ENCODE measurements at places on chromosomes 11 and 22.

- DNase-seq, result no peak
These were observed 111.7 kb downstream of the ADAMTS15 start for GRCh38 chr11:130560000-130560780.

- DNase-seq, result no peak
These were observed 22.3 kb upstream of the TMEM191C start for GRCh38 chr22:21444701-21445436.

- no peak for DNase-seq
These were observed 121.8 kb upstream of the POU2AF2 start for GRCh38 chr11:111123463-111124398.

DNA sequence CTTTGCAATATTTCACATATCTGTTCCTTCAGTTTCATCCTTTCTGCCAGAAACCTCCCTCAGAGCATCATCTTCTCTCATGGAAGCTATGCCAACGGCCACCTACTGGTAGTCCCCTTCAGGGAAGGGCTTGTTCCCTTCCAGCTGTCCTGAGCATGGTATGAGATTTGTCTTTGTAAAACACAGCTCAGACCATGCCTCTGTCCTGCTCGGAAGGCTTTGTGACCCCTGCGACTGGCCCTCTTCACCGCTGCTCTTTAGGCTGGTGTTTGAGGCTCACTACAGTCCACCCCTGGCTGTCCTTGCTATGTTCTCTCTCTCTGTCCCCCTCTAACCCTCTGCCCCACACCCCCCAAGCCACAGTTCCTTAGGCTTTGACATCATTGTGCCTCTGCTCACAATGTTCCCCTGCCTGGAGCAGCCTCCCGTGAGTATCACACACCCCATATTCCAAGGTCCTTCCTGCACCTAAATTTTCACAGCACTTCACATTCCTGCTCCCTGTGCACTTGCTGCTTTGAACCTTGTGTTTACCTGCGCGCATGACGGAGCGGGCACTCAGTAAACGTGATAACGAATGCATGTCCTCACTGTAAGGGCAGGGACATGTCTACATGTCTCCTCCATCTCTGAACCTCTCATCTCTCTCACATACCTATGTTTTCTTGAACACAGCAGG, 24.0 kb upstream of the ACER3 start:
- DNase-seq, result no peak

GRCh38 chr11:66373265-66373664, 1.7 kb upstream of the SLC29A2 start:
- DNase-seq, result no peak

- no peak for DNase-seq
These were observed 613.8 kb downstream of the BRD1 start for GRCh38 chr22:49213731-49214352.

- no peak for DNase-seq
These were observed 7.8 kb upstream of the DUSP18 start for GRCh38 chr22:30675436-30675835.

DNA sequence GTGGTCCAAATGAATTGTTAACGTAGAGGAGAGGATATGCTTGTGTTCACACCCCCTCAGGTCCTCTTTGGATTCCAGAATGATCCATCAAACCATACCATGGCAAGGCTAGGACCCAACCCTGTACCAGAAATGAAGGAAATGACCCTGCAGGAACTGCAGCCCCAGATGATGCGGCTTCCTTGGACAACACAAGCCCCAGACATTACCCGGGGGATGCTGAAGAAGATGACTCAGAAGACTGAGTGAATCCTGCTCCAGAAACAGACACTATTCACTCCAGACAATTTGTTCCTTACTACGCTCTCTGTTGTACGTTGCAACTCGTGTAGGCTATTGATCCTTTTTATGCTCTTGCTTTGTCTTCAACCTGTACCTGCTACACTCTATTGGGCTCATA, 15.2 kb upstream of the MTMR2 start:
- no peak for DNase-seq

- DNase-seq, result no peak
These were observed 1.7 kb downstream of the STX3 start for GRCh38 chr11:59756845-59757244.

DNA sequence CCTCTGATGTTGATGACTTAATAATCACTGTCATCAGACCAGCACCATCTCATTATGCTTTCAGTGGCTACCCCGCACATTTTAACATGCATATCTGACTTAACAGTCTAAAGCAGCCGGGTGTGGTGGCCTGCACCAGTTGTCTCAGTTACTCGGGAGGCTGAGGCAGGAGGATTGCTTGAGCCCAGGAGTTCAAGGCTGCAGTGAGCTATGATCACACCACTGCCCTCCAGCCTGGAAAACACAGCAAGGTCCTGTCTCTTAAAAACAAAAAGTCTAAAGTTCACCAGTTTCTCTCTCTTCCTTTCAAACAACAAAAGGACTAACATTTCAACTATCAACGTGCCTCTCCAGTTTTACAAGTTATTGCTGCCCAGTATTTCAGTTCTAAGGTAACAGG, 55.3 kb upstream of the GAB2 start:
- no peak for DNase-seq

DNA sequence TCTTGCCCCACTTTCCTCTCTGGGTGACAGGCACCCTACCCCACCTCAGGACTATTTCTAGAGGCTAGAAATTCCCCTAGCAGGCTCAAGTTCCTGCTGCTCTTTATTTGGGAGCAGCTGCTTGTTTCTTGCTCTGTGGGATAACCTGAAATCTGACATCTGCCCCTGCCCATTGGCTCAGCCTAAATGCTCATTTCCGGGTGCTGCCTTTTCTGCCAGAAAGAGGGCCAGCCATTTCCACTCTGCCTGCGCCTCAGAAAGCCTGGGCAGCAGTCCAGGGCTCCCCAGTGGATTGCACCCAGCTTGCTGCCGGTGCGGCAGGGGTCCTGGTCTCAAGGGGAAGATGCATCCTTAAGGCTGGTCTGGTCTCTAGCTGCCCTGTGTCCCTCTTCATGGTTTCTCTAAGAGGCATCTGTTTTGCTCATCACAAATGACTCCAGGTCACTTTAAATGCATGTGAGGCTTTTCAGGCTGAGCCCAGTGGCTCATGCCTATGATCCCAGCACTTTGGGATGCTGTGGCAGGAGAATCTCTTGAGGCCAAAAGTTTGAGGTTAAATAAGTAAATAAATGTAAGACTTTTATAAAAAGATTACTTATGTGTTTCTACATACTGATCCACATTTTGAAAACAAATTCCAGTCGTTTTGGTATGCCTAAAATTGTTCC, 10.3 kb upstream of the PNPLA5 start:
- DNase-seq, result no peak

GRCh38 chr22:23544852-23545251, 35.2 kb downstream of the IGLL1 start:
- no peak for DNase-seq

DNA sequence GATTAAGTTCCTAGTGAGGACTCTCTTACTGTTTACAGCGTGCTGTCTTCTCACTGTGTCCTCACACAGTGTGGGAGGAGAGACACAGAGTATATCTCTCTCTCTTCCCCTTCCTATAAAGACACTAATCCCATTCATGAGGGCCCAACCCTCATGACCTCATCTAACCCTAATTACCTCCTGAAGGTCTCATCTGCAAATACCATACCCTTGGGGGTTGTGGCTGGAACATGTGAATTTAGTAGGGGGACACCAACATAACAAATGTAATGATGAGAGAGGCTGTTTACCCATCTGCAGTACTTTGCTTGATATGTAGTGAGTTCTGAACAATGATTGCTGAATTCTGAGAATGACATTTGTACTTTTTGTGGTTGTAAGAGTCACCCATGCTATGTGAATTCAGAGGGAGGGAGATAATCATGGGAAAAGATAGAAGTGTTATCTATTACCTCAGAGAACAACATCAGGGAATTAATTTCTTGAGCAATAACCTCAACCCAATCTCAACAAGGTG, 4.9 kb upstream of the OR52W1 start:
- no peak for DNase-seq

DNA sequence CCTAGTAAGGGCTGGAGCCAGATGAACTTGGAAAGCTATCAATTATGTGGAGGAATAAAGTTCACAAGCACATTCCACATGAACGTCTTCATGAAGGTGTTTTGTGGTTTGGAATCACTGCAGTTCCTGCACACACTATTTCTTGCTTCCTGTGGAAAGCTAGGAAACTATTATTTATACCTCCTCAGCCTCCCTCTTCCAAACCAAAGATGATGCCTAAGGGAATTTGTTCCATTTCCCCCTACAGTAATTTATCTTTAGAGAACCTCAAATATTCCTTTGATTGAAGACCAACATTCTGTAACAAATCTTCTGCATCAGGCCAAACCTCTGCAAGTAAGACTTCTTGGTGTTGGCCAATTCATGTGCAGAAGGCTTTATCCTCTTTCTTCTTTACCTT, 115.8 kb upstream of the ARHGAP20 start:
- no peak for DNase-seq

DNA sequence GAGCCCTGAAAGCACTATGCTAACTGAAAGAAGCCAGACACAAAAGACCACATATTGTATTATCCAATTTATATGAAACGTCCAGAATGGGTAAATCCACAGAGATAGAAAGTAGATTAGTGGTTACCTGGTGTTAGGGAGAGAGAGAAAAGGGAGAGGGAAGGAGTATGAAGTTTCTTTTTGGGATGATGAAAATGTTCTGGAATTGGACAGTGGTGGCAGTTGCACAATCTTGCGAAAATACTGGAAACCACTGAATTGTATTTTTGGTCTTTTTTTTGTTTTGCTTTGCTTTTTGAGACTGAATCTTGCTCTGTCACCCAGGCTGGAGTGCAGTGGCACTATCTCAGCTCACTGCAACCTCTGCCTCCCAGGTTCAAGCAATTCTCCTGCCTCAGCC, 63.5 kb downstream of the MRTFA start:
- no peak for DNase-seq

GRCh38 chr11:5390210-5390609, 6.6 kb downstream of the OR51M1 start:
- no peak for DNase-seq

DNA sequence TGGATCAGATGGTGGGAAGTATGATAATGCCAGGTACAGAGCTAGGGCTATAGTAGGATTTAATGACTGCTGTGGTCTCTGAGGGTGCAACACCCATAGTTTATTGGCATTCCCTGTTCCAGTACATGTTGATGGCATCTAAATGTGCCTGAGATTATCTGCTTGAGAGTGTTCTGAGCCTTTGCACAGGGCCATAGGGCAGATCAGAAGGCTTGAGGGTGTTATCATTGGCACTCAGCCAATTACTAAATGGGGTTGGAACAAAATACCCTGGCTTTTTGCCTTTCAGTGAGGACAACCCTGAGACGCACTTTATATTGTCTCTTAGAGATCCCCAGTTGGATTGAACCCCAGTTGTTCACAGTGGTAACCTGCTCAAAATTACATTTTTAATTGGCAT, 6.7 kb downstream of the SLC5A12 start:
- DNase-seq, result no peak
